Esophagus squamous epithelium (tissue), 5 donors: ENCODE measurements at places on chromosomes 1 and 21.

GRCh38 chr1:190679044-190679443 is 201.4 kb upstream of the BRINP3 start:
- no peak for DNase-seq

DNA sequence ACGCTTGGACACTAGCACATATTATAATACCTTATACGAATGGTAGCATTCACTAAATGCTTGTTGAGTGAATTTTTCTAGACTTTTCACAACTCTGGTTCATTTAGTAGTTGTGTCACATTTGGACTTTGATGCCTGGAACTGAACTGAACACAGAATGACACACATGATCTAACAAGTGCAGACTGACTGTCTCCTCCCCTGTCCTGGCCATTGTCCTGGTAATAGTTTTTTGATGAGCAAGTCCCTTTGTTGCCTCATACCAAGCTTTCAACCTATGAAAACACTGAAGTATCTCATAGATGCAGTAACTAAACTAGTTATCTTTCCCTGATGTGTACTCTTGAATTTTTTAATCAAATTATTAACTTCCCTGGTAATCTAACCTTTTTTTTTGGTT is 66.4 kb downstream of the LRRC8D start:
- DNase-seq: no peak

DNA sequence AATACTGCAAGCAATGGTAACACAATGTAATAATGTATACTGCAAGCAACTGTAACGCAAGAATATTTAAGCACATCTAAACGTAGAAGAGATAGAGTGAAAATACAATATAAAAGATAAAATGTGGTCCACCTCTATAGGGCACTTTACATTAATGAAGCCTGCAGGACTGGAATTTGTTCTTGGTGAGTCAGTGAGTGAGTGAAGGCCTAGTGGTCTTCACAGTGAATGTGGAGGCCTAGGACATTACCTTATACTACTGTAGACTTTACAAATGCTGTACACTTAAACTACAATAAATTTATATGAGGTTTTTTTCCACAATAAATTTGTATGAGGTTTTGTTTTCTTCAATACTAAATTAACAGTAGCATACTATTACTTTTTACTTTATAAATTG is 287.4 kb upstream of the SNX7 start:
- no peak for DNase-seq

- no peak for DNase-seq
Measured at GRCh38 chr1:221264848-221265247, 385.6 kb downstream of the HLX start.

DNA sequence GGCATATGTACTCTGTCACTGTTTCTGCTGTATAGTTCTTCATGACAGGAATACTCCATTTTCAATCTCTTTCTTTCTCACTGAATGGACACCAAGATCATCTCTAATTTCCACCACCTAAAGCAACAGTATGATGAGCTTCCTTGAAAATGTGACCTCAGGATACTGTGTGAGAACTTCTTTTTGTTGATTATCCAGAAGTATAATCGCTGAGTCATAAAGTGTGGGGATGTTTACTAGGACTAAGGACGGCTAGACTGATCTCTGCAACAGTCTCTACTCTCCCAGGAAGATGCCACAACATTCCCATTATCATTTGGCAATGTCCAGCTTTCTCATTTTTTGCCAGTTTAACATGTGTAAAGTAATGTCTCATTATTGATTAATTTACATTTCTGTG is 70.3 kb downstream of the TNFSF18 start:
- no peak for DNase-seq

- DNase-seq: no peak
Measured at GRCh38 chr1:96568639-96569038, 152.9 kb upstream of the PTBP2 start.

GRCh38 chr1:110259770-110260169 is 49.7 kb downstream of the KCNC4 start:
- DNase-seq: no peak

DNA sequence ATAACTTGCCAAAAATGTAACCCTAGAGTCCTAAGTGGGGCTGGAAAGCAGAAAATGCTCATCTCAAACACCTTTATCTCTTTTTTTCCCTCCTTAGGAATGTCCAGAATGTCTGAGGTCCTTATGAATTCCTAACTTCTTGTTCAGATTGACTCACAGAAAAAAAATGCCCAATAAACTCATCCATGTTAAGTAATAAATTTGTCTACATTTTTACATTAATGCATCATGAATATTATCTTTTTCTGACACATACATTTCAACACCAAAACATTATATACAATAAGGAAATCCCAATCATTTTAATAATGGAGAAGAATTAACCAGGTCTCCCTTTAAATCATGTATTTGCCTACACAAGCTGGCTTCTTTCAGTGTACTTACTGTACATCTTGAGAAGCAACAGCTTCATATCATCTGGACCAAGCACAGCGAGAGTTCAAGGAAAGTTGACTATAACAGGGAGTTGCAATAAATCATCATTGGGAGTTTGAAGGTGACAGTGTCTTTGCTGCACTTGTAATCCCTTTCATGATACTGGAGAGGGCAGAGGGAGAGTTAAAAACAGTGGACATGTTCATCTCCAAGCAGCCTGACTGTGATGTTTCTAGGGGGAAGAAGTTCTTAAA is 565.2 kb downstream of the LTN1 start:
- DNase-seq: no peak

DNA sequence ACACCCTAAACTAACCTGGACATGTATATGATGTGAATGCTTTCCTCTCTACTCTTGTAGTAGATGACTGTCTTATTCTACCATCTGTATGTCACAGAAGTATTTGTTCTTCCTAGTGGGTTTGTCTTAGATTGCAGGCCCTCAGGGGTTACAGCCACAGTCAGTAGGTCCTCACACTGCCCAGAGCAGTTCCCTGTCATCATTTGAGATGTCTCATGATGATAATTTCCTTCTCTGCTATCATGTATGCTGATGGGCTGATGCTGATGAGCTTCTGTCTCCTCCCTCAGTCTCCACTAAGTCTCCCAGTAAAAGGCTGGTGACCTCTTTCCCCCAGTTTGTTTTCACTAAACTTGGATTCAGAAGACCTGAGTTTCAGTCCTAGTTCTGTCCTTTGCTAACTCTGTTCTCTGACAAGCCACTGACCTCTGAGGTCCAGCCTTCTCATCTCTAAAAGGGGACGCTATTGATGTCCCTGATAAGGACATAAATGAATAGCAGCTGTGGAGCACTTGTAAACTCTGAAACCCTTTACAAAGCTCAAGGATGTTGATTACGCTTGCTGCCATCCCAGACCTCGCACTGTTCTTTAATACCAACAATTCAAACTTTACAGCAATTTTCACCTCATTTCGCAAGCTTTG is 3.1 kb upstream of the ETV3 start:
- no peak for DNase-seq
